CD4-positive, alpha-beta T cell treated with Interleukin-10 for 1 hour (primary cell): ENCODE measurements at places on chromosomes 5 and 9.

DNA sequence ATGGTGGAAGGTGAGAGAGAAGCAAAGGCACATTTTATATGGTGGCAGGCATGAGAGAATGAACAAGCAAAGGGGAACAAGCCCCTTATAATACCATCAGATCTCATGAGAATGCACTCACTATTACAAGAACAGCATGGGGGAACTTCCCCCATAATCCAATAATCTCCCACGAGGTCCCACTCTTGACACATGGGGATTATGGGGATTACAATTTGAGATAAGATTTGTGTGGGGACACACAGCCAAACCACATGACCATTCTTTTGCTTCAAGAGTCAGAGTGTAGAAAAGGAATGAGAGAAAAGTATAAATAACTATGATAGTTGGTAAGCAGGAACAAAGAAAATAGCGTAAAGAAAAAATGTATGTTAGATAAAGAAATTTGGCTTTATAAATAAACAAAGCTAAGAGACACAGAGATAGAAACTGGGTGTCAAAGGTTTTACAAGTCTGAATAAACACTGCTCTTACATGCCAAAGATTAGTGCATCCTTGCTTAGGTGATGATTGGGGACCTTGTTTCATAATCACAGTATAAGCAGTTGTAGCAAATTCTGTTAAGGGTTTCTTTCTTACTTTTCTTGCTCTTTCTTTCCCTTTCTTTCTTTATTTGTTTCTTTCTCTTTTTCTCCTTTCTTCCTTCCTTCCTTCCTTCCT is 91.9 kb upstream of the PAPPA start:
- no peak for DNase-seq

- no peak for DNase-seq
Measured at GRCh38 chr5:149221326-149221725, 50.3 kb upstream of the AFAP1L1 start.

GRCh38 chr5:141732417-141732816 is 50.4 kb upstream of the ARAP3 start:
- no peak for DNase-seq

- DNase-seq = no peak
Measured at GRCh38 chr9:69254223-69254622, 70.8 kb upstream of the ENTREP1 start.

DNA sequence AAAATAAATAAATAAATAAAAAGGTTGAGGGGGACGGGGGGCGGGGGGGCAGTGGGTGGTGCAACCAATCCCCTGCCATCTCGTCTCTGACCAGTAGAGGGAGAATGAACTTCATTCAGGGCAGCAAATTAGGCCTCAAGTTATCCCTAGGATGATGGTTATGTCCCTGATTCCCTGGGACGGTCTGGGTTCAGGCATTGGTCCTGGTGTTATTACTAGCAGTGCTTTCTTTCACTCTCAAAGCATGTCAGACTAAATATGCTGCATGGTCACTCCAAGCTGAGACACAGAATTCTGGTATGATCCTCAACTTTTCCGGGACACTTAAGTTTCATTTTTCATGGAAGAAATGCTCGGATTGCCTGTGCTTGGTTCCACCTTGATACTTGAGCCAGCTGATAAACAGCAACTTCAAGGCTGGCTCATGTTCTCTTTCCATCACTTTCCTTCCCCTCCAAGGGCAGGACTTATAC is 59.4 kb downstream of the DAP start:
- peak; percentile 39 for DNase-seq

- DNase-seq = no peak
Measured at GRCh38 chr9:4009006-4009511, 290.8 kb downstream of the GLIS3 start.

DNA sequence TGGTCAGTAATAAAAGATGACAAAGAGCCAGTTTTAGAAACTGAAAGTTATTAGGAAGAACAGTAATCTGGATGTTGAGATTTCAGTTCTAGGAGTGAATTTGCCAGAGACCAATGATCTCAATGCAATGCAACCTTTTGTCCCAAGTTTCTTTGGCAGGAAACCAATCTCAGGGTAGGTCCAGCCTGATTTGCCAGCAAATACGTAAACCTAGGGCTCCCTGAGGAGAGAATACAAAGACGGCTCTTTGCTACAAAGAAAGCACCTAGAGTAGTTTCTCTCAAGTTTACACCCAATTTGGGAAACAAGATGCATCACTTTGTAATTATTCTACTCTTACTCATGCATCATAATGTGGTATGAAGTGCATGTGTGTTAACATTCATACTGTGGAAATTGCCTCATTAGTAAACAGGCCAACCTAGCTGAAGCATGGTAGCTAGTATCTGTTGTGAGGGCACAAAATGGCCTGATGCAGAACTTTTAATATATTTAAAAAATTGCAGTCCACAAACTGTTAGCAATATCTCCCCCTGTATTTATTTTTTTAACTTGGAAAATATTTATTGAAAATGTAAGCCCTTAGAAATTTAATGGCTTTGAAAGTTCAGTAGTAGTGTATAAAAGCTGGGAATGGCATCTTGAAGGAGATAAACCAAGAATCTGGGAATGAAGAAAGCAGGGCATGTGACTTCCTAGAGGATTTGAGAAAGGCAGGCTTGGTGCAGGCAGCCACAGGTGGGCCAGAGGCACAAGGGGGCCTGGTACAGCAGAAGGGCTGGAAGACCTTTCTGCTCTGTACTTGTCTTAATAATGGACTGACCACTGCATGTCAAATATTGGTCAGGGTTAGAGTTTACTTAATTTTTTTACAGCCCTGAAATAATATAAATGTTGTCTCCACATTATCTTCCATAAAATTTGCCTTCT is 59.5 kb downstream of the MAST4 start:
- no peak for DNase-seq

- DNase-seq = no peak
Measured at GRCh38 chr9:88646539-88647300, 111.7 kb downstream of the NXNL2 start.

DNA sequence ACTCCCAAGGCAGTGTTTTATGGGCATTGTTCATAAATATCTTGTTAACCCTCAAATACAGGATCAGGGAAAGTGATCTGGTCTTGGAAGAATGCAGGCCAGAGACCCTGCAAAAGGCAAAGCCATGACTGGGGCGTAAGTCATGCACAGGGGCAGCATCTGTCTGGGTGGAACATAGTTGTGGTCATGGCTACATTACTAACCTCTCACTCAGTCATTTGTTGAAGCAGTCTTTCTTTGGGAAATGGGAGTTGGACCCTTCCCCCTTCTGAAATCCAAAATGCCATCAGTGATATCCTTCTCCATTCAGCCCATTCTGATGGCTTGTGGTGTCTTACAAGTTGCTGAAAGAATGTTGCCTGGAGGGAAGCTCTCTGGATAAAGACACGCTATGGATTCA is 68.1 kb downstream of the GDNF start:
- DNase-seq = no peak

DNA sequence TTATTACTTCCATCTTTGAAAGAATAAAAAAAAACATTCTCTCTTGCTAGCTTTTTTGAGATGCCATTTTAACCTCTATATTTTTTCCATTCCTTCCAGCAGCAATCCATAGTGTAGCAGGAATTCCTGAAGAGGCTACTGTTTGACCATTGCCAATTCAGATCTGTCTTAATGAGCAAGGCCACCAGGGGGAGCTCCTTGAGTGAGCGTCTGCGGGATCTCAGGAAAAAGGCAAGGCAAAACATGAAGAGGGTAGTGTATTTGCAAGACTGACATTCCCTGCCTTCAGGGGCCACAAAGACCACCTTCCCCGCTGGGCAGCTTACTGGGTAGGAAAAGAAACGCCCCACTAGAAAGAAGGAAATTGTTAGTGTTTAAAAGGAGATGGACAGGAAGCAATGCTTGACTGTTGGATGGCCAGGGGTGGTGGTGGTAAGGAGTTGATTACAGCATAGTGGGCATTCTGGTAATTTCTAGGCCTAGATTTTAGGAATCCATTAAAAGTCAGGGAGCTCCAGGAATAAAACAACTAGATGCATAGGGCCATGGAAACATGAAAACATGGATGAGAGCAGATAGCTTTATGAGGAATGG is 206.6 kb upstream of the HAPLN1 start:
- peak; percentile 14 for DNase-seq

GRCh38 chr5:107464876-107465275 is 205.9 kb downstream of the EFNA5 start:
- DNase-seq = no peak

- no peak for DNase-seq
Measured at GRCh38 chr9:122819326-122819725, 9.1 kb downstream of the PDCL start.

DNA sequence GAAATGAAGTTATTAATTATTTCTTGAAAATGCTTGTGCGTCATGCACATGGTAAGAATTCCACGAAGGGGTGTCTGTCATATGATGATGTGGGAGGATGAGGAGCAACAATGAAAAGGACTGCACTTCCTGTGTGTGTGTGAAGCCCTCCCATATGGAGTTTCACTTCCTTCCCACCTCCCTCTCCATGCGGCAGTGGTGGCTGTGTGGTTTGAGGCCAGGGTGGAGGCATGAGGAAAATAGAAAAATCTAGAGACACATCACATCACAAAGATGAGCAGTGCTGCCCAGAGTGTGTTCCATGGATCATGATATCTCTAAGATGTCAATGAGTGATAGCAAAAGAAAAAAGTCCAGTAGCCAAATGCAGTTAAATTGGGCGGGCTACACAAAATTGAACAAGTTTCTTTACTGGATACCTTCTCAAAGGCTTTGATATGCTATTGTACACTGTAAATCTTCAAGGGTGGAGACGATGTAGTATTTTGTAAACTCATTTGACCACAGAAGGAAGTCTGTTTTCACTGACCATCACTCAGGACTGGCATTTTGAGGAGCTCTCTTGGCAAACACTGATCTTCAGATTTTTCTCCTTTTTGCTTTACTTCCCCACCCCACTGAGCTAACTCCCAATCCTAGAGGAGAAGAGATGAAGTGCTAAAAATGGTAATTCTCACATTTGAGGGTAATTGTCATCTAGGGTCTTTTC is 55.7 kb upstream of the EQTN start:
- peak; percentile 11 for DNase-seq

DNA sequence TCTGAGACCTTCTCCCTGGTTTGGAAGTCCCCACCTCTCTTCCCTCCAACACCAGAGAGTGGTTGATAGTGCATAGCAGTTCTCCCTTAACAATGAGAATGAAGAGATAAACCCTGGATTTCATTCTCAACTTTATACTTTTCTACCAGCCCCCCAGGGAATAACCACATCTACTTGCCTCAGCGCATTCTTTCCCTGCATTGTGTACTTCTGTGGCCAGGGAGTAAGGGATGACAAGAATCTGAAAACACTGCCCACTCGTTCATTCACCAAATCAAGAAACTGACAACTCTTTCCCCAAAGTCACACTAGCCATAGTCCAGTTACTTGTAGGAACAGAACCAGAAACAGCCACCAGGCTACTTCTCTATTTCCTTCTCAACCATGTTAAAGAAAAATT is 46.0 kb upstream of the SPIN1 start:
- DNase-seq = no peak

- no peak for DNase-seq
Measured at GRCh38 chr5:112205846-112206245, 213.2 kb downstream of the EPB41L4A start.

GRCh38 chr5:74762599-74762998 is 4.3 kb downstream of the GFM2 start:
- no peak for DNase-seq

GRCh38 chr5:40399349-40399748 is 280.4 kb upstream of the PTGER4 start:
- no peak for DNase-seq

DNA sequence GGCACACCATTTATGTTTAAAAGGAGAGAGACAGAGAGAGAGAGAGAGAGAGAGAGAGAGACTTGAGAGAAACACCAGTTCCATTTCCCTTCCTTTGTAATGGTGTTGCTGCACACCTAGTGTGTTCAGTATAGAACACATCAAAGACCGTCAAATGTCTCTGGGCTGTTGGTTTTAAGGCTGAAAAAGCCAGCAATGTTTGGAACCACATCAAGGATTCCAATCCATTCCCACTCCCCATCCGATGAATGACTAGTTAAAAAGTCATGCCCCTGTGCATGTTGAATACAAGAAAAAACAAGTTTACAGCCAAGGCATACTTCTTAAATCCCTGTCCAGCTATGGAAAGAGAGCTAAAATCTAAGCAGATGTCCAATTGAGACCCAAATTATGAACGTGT is 83.0 kb upstream of the IFNE start:
- no peak for DNase-seq

DNA sequence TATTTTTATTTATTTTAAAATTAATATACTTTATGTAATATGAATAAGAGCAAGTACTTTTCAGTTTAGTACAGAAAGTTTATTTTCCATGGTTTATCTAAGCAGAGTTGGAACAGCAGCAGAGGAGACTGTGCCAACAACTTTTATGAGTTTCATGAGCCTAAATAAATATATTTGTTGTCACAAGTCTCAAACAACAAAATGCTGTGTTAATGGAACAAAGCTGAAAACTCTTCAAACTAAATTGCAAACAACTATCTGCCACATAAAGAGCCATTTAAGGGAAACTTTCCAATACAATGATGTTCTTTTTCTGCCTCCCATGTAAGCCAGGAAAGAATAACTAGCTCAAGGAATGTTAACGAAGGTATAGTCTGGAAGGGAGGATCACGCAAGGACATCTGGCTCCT is 96.1 kb downstream of the FBN2 start:
- no peak for DNase-seq

GRCh38 chr9:21564175-21564574 is 82.1 kb upstream of the IFNE start:
- DNase-seq = no peak

- no peak for DNase-seq
Measured at GRCh38 chr5:16668194-16668593, 51.4 kb upstream of the RETREG1 start.

- DNase-seq = no peak
Measured at GRCh38 chr9:20538092-20538491, 84.2 kb downstream of the MLLT3 start.

- DNase-seq = peak; percentile 19
Measured at GRCh38 chr9:104091708-104092107, 2.4 kb upstream of the SMC2 start.

DNA sequence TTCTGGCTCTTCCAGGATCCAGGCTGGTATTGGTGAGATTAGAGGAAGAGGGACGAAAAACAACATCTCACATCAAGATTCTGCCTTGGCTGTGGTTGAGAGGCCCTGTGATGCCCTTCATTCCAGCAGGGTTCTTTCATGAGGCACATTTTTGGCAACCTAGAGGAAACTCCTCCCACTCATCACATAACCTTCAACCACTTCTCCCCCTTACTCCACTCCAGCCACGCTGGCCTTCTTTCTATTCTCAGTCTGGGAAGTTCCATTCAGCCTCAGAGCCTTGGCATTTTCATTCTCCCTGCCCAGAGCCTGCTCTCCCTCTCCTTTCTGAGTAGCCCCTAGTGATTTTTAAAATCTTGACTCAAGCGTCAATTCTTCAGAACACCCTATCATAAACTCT is 337.5 kb downstream of the ZSWIM6 start:
- no peak for DNase-seq

- DNase-seq = no peak
Measured at GRCh38 chr5:142614054-142614453, 71.8 kb downstream of the FGF1 start.

GRCh38 chr5:164336276-164336675 is 830.9 kb downstream of the MAT2B start:
- no peak for DNase-seq

GRCh38 chr5:149845601-149846000 is 99.0 kb downstream of the PDE6A start:
- DNase-seq = no peak
